ENCODE measurements at places on chromosomes 16 and 17. TPM values are rescaled to one million over a fixed set of nuclear protein-coding genes. Genes with fewer than 3 reads are reported as not detected.

GRIN2A gene
- total RNA-seq = 4.9 TPM

SCGB1C2 gene
- not detected for total RNA-seq

RNF43 gene
- 40.3 TPM for total RNA-seq

EVPL gene
- total RNA-seq = 0.16 TPM
